Activated naive CD8-positive, alpha-beta T cell treated with anti-CD3 and anti-CD28 coated beads, Interleukin-2, amount 10 ng/mL, durations not matched to agents 7 days and 5 days (primary cell): ENCODE measurements at places on chromosomes 1 and 21.

DNA sequence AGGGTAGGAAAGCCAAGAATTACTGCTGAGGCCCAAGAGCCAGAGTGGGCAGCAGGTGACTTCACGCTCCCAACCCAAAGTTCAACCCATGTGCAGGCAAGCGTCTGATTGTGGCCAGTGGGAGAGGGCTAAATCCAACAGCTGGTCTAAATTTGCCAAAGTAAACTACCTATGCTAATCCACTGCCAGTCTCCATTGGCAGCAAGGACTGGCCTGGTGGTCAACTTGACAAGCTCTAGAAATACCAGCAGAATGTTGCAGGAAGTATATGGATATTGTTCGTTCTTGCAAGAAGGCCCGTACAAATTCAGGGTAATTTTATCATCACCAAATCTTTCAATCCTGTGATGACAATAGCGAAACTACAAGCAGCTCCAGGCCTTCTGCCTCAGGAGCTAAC lies 1.5 kb downstream of the TMEM63A start:
- peak overlapping the region; percentile 90 for H3K27ac ChIP-seq
- peak overlapping the region; percentile 87 for H3K4me3 ChIP-seq
- no peak for DNase-seq
- H3K27me3 ChIP-seq: peaks cover 7% of the 10 kb centered on the region

- peaks cover 3% of the 10 kb centered on the region for H3K4me1 ChIP-seq
- DNase-seq: peak; percentile 86
- peaks cover 11% of the 10 kb centered on the region for H3K27me3 ChIP-seq
- H3K4me3 ChIP-seq: no peak overlapping the region
These were observed 123.3 kb upstream of the GADD45A start for GRCh38 chr1:67561704-67562113.

DNA sequence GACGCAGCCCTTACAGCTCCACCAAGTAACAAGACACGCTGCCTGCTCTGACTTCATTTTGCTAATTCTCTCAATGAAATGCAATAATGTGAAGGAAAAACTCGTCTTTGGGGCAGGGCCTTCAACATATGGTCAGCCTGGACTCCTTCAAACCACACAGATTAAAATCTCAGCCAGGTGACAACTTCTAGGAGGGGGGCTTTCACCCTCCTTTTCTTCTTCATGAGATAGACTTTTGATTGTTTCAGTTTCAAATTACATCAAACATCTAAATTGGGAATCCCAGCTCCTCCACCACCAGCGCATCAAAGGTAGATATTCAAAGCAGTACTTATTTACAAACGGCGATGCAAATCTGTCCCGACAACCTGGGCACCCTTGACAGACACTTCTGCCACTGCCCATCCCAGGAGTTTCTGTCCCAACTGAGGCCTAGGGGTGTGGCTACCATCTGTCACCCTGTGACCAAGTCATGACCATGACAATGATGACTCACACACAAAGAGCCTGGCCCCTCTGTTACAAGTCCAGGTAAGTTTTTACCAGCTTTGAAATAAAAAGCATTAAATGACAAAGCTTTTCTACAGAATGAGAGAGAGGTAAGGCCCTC lies 29.7 kb downstream of the SSBP3 start:
- H3K4me1 ChIP-seq: peaks cover 72% of the 10 kb centered on the region
- peak overlapping the region; percentile 68 for H3K27ac ChIP-seq

GRCh38 chr1:30900931-30901560 lies 7.5 kb downstream of the SDC3 start:
- peaks cover 18% of the 10 kb centered on the region for H3K27me3 ChIP-seq
- H3K36me3 ChIP-seq: no peaks in the 10 kb centered on the region
- no peak overlapping the region for H3K4me3 ChIP-seq
- no peak for DNase-seq
